ENCODE measurements at places on chromosomes 16 and 17.

DNA sequence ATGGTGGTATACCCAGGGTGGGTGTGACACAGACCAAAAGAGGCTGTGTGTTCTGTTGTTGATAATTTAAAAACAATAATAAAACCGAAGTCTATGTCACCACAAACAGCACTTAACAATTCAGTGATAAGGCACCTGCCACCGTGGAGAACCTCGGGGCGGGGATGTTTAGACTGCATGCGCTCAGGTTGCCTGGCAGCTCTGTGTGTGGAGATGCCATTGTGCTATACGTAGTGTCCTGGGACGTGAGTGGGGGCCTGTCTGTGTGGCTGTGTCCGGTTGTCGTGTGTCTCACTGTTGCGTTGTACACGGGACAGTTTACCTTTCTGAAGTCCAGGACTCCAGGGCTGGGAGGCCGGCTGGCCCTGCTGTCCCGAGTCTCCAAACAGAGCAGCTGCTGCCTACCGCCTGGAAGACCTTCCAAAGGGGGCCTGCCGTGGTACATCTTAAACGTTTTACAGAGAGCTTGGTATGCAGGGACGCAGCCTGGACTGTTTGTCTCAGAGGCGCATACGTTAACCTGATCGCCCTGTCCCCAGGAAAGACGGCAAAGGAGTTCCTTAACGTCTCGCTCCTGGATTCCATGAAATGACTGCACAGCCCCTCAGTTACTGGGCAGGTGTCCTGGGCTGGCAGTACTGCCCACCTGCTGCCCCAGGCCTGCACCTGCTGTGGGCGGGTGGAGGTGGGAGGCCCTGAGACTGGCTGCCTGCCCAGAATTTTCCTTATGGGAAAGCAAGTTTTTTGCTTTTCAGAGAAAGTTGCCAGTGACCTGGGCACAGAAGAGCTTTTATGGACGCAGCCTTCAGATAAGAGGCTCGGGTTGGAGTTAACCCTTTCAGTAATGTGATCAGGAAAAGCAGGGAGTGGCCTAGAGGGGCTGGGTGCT lies 19.0 kb downstream of the SPIRE2 start:
- no peak for DNase-seq

GRCh38 chr17:61460796-61461585 lies 8.8 kb downstream of the TBX4 start:
- DNase-seq: no peak

DNA sequence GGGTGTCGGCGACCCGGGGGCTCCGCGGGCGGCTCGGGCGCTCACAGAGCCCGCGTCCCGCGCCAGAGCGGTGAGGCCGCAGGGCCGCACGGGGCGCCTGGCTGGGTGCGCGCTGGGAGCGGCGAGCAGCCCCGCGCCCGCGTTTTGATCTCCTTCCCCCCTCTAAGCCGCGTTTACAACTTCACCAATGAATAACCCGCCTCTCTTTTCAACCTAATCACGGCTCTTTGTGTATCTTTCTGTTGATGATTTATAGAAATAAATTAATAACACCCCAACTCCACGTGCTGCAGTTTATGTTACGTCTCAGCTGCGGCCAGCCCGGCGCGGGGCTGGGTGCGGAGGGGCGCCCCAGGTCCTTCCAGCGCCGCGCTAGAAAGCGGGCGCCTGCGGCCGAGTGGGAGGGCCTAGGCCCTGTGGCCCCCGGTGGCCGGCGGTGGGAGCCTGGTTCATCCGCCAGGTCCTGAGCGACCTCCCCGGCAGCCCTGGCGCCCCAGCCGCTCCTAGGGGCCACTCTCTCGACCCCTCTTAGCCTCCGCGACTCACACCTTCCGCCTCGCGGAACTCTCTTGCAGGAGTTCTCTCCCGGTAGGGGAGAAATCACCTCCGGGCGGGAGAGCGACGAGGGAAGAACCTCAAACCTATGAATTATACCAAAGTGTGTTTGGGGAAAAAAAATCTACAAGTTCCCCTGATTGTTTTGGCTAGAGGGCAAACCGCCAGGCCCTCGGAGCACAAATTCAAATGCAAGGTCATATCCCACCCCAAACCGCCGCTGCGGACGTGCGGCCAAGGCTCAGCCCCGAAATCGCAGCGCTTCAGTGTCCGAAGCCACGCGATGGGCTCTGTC lies 1.9 kb downstream of the HNF1B start:
- no peak for DNase-seq

DNA sequence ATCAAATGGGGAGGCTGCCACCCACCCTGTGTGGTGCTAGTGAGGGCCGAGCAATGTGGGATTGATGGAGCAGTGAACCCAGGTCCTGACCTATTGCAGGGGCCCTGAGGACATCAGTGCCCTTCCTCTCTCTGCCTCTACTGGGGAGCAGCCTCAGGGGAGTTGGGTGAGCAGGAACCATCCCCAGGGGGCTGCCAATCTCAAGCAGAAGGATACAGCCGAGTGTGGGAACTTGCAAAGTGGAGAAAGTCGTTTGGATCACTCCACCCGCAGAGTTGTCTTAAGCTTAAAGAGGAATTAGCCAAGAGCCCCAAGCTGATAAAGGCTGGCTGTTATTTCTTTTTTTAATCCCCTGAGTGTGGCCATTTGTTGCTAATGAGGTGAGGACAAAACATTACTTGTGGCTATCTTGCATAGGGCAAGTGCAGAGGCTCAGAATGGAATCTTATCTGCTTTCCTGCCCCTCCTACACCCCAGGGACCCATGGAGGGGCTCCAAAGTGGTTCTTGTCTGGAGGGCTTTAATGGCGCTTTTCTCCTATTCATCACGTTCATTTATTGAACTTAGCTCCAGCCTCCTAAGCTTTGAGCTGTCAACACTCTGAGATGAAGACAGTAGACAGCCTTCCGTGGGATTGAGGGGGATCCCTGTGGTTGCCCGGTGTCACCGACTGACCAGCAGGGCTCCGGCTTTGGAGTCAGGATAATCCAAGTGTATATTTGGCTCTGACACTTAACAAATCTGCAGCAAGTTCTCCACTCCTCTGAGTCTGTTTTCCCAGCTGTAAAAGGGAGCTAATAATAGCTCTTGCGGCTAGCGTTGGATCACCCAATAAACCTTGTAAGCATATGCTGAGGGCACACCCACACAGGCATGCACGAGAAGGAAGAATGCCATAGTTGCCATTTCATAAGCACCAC lies 45.1 kb downstream of the MYH11 start:
- no peak for DNase-seq

DNA sequence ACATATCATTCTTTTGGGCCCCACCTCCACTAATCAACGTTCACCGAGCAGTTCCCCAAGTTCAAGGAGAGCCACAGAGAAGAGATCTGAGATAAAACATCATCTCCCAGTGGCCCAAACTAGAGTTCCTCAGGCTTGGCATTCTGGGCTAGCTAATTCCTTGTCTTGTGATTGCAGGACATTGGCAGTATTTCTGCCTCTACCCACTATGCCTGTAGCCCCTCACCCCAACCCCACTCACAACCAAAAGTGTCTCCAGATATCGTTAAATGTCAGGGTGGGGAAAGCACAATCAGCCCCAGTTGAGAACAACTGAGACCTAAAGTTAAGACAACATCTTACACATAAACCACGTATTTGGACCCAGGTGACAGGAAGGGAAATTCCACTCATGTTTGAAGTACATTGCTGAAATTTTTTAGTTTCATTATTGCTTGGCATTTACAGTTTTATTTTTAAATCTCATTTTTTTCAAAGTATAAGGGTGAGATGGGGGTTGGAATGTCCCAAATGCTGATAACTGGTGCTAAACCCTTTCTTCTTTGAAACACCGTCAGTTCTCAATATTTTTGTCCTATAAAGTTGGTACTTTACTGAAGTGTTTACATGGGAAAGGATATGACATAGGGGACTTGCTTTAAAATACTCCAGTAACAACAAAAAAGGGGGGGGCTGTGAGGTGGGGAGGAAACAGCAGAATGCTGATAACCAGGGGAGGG lies 13.6 kb downstream of the ZC3H7A start:
- DNase-seq: peak; percentile 34

DNA sequence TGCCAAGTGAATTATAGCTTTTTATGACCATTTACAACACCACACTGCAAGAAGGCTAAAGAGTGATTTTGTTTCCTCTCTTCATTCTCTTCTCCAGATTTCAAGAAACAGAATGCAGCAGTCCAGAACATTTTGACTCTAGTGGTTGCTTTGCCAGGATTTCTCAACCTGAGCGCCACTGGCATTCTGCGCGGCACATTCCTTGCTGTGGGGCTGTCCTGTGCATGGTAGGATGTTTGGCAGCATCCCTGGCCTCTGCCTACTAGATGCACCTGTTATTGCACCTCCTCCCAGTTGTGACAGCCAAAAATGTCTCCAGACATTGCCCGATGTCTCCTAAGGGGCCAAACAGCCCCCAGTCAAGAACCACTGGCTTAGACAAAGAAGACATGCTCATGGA lies 25.7 kb upstream of the SLC39A11 start:
- DNase-seq: no peak

DNA sequence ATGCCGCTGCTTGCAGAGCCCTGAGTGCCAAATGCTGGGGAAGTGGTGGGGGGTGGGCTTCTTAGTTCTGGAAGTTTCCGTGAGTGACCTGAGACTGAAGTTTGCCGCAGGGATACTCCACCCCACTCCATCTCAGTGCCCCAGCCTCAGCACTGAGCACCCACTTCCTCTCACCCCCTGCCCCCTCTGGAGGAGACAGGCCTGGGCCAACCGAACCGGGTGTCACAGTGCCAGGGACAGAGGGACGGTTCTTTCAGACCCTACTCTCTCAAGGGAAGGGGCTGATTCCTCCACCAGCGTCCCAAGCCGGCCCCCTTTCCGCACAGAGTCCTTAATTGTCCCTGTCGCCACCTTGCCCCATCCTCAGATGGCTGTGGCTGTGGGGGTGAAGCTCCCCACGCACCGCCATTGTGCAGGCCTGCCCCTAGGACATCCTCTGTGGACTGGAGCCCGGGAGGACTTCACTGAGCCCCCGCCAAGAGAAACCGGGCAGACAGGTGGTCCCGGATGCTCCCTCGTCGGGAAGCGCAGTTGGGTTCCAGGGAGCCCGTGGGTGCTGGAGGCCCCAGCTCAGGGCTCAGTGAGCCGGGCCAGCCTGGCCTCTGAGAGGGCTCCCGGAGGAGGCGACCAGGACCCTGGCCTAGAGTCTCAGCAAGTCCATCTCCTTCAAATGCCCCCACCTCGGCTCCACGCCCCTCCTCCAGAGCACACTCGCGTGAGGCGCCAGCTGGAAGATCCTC lies 1.6 kb upstream of the KREMEN2 start:
- no peak for DNase-seq

DNA sequence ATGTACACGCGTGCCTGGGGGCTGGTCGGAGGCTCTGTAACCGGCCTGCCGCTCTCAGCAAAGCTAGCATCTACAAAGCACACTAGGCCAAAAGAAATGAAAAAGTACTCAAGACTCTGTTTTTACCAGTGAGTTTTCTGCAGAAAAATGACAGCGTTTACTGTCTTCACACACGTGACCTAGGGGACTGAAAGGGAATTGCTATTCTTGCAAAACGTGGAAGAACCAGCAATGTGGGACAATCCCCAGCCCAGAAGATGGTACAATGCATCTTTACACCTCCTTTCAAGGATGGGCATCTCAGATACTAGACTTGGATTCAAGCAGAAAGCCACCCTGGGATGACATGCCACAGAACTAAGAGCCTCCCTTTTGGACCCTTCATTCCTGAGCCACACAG lies 41.5 kb downstream of the NDEL1 start:
- DNase-seq: no peak

DNA sequence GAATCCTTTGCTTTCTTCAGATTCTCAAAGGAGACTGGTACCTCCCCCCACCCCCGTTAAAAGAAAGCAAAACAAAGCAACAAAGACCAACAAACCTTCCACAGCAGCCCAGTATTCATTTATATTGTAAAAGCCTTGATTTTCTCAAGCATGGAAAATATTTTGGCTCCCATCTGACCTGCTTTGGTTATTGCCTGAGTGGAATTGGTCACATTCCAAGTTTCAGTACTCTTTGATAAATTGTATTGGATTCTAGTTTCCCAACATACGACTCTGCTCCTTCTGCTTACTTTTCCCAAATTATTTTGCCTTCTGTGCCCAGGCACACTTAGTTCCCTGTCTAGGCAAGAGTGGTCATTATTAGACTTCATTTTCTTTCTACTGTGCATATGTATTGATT lies 1.3 kb downstream of the ABCC11 start:
- DNase-seq: no peak

DNA sequence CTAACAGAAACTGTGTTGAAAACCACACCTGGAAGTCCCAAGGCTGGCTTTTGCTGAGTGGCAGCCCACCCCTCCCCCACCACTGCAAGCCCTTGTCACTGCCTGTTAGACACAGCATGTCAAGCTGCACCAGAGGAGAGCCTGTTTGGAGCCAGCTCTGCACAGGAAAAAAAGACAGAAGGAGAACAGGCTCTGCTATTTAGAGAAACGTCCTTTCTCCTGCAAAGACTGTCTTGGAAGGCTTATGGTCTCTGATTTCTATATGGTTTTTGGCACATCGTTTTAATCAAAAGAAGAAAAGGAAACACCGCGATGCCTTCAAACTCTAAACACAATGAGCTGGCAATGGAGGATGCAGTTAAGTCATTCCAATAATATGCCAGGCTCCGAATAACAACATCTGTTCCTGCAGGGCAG lies 275.5 kb downstream of the MAP2K4 start:
- DNase-seq: no peak

- no peak for DNase-seq
These were observed 6.9 kb upstream of the CD300LD start for GRCh38 chr17:74599023-74599399.

- no peak for DNase-seq
These were observed 7.8 kb upstream of the EFTUD2 start for GRCh38 chr17:44906763-44907728.

DNA sequence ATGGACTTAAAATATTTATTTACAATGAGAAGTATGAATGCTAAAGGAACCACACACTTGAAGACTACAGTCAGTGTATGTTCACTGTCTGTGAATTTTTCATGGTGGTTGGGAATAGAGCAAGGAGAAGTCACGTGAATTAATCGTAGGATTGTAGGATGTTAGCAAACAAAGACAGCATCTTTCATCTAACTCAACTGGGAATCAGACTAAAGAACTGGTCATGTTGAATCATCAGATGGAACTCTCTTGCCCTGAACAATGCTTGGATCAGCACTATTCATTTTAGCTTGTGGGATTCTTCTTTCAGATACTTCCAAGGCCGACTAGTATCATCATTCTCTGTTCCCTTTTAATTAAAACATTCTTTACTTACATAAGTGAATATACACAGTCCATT lies 18.1 kb downstream of the KCNJ2 start:
- no peak for DNase-seq

Data from T-helper 1 cell (primary cell).